Glutamatergic neuron (in vitro differentiated cells): ENCODE measurements at places on chromosomes 11 and 22. TPM values are rescaled to one million over a fixed set of nuclear protein-coding genes. Genes with fewer than 3 reads are reported as not detected.

DNA sequence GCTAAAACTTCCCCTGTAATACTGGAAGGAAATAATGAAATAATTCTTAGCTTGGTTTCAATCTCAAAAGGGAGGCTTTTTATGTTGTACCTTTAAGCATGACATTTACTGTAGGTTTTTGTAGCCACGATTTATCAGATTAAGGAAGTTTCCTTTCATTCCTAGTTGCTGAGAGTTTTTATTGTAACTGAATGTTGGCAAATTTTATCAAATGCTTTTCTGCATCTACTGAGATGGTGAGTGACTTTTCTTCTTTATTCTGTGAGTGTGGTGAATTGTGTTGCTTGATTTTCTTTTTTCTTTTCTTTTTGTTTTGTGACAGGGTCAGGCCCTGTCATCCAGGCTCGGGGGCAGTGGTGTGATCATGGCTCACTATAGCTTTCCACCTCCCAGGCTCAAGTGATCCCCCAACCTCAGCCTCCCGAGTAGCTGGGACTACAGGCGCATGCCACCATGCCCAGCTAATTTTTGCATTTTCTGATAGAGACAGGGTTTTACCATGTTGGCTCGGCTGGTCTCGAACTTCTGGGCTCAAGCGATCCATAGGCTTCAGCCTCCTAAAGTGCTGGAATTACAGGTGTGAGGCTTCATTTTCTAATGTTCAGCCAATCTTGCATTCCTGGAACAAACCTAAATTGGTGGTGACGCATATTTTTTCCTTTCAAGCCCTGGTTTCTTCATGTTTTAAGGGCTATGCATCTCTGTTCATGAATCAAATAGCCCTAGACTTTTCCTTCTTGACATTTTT, 26.2 kb downstream of the SUSD2 start:
- DNase-seq: no peak

DNA sequence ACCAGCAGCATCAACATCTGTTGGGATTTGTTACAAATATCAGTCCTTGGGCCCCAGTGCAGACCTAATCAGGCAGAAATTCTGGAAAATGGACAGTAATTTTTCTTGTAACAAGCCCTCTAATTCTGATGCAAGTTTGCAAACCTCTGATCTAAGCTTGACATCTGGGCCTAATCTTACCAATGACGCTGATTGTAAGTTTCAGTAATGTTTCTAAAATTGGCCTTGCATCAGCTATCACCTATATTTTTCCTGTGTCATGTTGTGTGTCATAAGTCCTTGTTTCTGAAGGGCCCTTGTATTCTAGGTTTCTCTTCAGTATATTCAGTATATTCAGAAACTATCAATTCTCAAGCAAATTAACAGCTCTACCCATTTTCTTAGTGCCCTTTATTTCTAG, 36.4 kb downstream of the ZNF215 start:
- no peak for DNase-seq

- DNase-seq: no peak
Measured at GRCh38 chr11:32796425-32796824, 2.0 kb upstream of the CCDC73 start.

DNA sequence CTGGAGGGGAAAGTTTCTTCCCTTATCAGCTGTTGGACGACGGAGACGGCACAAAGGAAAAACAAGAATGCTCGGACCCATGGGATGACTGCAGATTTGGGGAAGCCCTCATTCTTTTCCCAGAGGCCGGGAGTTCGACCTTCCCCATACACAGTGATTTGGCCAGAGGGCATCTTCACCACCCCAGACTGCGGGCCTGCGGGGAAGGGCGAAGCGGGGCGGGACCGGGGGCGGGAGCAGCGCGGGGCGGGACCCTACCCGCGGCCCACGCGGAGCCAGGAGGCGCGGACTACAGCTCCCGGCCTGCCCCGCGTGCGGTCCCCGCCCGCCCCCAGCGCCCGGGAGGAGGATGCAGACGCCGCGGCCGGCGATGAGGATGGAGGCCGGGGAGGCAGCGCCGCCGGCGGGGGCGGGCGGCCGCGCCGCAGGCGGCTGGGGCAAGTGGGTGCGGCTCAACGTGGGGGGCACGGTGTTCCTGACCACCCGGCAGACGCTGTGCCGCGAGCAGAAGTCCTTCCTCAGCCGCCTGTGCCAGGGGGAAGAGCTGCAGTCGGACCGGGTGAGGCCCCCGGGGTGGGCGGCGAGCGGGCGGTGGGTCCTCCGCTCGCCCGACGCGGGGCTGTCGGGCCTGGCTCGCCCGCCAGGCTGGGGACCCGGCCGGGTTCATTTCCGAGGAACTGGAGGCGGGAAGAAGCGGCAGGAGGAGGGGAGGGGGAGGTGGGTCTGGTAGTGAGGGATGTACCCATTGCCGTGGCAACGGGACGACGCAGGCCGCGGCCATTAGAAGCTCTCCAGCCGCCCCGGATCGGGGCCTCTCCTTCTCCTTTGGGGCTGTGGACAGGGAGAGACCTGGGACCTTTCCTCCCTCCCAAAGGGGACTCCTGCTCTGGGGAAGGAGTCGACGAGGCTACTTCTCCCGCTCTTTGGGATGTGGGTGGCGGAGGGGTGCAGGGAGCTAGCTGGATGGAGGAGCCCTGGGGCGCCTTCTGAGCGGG, at the start of gene KCTD17:
Gene KCTD17, plus strand, starts transcription at position 352 of the 995 bp plus-strand sequence. Its CDS starts 19 bp downstream, at position 371.
- peak; percentile 83 for DNase-seq

DNA sequence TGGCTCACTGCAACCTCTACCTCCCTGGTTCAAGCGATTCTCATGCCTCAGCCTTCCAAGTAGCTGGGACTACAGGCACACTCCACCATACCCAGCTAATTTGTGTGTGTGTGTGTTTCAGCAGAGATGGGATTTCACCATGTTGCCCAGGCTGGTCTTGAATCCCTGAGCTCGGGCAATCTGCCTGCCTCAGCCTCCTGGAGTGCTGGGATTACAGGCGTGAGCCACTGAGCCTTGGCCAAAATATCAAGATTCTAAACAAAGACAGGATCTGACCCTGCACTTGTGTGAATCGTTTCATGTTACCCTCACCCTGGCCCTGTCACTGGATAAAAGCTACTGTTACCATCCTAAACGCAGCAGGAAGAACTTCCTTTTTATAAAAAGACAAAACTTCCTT, 15.6 kb upstream of the THY1 start:
- no peak for DNase-seq

DNA sequence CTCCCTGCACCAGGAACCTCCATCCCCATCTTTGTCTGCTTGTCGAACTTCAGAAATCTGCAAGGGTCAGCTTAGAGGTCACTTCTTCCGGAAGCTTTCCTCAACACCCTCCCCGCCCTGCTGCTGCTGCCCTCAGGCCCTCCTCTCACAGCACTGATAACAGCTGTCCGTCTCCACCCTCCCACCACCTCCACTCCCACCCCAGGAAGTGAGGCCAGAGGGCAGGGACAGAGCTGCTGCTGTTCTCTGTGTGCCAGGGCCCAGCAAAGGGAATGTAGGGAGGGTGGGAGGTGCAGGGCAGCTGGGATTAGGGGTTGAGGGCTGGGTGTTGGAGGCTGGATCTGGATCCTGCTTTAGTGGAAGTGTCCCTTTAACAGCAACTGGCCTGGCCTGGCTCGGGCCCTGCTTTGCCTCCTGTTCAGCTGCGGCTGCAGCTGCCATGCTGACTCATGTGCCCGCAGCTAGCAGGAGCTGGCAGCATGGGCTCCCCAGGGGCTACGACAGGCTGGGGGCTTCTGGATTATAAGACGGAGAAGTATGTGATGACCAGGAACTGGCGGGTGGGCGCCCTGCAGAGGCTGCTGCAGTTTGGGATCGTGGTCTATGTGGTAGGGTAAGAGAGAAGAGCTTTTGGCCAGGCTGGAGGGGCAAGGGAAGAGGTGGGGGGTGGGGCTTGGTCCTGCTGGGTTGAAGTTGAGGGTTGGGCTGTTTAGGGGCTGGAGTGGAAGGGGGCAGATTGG, at the start of gene P2RX6:
Gene P2RX6, plus strand, starts transcription at position 440 of the 740 bp plus-strand sequence. Its CDS starts 10 bp downstream, at position 450.
- peak; percentile 75 for DNase-seq

DNA sequence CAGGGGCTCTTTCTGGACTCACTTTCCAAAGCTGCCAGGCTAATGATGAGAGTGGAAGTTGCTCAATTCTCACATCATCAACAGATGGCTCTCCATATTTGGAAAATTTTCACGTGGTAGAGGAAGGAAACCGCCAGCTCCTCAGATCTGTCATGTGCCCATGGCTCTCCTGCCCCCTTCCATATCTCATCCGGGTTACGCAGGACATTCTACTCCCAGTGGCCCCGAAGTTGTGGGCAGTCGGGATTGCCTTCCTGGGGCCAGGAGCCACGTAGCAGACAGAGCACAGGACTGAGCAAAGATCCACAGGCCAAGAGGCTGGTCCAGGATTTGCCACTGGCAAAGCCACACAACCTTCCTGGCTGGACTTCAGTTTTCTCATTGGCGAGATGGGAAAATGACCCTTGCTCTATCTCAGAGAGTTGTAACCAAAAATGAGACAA, 38.8 kb downstream of the RPUSD4 start:
- DNase-seq: no peak

DEFB131B gene
- not detected for total RNA-seq

DUSP8 gene
- total RNA-seq: 123 TPM
